ENCODE measurements at places on chromosomes 3 and 15.

GRCh38 chr3:195195321-195196209 is 75.4 kb downstream of the XXYLT1 start:
- DNase-seq: no peak

DNA sequence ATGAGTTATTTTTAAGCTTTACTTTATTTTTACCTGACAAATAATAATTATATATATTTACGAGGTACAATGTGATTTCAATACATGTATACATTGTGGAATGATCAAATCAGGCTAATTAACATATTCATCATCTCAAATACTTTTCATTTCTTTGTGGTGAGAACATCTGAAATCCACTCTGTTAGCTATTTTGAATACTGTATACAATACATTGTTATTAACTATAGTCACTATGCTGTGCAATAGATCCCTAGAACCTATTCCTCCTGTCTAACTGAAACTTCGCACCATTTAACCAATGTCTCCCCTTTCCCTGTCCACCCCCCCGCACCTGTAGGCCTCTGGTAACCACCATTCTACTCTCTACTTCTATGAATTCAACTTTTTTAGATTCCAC is 7.9 kb upstream of the SPPL2A start:
- DNase-seq: no peak

DNA sequence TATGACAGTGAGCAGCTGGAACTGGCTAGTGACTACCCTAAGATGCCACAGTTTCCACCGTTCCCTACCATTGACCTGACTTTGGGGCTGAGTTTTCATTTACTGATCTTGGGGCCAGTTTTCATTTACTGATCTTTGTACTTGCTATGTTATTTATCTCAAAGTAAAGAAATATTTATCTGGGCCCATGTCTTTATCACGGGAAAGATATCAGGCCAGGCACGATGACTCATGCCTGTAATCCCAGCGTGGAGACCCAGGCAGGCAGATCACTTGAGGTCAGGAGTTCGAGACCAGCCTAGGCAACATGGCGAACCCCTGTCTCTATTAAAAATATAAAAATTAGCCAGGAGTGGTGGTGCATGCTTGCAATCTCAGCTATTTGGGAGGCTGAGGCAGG is 83.5 kb downstream of the EOMES start:
- no peak for DNase-seq

DNA sequence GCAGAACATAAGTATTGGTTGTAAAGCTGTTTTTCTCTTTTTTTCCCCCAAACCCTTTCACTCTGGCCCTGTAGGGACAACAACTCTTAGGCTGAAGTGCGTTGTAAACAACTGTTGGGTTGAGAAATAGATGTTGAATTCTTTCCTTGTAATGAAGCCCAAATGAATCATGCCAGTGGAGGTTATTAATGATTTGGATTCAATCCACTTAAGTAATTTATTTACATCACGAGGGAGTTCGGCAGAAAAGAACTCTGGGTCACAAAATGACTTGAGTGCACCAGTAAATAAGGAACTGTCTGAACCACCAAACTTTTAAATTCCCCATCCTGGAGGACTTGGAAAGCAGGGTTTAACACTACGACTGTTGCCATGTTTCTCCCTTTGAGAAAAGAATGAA is 218.9 kb downstream of the PDZRN3 start:
- no peak for DNase-seq

DNA sequence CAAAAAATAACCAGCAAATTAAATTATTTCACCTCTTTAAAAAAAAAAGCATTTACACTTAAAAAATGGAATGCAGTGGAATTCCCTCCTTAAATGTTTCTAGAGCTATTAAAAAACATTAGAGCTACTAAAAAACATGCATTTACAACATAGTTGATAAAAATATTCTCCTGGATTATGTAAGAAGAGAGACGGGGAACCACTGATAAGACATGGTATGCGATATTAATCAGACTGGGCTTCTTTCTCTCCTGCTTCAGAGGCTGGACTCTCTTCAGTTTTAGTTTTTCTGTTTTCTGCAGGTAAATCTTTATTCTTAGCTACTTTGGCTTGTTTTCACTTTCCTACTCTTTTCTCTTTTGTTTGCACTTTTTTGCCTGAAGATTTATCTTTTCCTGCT is 40.4 kb upstream of the WDR49 start:
- DNase-seq: no peak

DNA sequence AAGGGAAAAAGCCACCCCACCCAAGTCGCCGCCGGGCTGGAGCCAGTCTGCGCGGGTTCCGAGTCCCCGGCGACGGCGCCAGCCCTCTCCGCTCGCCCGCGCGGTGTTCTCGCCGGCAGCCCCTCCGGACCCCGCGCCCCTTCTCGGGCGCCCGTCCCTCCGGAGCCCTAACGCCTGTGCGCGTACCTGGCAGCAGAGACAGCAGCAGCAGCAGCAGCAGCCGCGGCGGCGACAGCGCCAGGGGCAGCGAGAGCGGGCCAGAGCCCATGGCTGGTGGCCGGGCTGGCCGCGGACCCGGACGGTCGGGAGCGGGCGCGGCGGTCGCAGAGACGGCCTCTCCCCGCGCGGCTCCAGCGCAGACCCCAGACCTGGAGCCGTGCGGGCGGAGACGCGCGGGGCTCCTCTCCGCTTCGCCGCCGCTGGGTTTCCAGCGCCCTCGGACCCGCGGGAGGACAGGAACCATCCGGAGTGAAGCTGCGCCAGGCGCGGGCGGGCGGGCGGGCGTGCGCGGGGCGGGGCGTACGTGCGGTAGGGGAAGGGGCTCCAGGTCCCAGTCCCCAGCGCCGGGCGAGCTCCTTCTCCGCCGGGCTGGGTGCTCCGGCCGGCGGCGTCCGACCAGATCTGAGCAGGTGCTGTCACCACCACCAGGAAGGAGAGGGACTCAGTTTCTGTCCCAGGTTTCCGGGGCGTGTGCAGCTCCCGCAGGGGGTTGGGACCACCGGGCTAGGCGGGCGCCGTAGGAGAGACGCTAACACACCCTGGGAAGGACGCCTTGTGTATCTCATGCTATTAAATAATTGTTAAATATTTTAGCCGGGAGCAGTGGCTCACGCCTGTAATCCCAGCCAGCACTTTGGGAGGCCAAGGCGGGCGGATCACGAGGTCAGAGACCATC is at the start of gene CHRNA3:
Gene CHRNA3 (minus strand): TSS at position 470 of the 895 bp plus-strand sequence. CDS start 202 bp downstream, at position 268.
- DNase-seq: no peak

- DNase-seq: no peak
Observed at GRCh38 chr15:27341780-27342343, 370.9 kb downstream of the GABRG3 start.

DNA sequence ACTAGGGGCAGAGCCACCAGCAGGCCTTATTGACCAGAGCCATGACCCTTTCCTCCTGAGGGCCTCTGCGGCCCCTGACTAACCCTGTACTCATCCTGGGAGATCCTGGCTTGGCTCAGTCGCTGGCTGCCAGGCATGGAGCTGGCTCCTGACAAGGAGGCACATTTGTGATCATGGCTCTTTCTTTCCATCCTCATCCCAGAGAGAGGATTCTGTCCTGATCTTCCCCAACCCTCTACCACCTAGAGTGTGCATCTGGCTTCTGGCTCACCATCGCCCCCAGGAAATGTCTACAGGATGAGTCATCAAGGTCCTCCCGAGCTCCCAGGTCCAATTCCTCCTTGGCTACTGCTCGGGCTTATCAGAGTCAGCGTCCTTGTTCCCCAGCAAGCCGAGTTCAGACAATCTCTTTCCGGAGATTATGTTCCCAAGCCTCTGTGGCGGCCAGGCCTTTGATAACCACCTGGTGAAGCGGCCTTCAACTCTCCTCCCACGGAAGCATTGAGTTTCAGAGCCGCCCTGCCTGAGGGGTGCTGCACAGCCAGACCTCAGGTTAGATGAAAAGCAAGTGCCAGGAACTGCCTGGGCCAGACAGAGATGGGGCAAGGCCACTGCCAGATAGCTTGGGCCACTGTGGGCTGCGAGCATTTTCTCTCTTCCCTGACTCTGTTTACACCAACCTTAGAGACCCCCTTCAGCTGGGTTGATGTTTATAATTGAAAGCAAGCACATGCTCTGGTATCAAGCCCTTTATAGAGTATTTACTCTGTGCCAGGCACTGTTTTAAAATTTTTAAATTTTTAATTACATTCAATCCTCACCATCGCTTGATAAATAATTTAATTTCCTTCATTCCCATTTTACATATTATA is 44.3 kb upstream of the MRPS22 start:
- no peak for DNase-seq

DNA sequence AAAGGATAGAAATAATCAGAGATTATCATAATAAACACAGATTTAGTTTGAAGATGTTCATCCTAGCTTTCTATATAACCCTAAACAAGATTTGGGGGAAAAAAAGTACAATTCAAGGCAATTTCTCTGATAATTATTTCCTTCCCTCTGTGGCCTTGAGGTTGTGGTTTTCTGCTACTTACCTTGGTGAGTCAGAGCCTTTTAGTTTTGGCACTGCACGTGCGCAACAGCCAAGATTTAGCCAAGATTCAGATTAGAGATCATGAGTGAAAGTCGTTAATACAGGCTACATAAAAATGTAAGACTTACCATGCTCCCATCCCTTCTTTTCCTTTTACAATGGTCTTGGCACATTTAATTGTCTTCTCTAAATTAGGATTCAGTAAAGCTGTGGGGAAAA is 6.7 kb downstream of the LYZL4 start:
- no peak for DNase-seq

DNA sequence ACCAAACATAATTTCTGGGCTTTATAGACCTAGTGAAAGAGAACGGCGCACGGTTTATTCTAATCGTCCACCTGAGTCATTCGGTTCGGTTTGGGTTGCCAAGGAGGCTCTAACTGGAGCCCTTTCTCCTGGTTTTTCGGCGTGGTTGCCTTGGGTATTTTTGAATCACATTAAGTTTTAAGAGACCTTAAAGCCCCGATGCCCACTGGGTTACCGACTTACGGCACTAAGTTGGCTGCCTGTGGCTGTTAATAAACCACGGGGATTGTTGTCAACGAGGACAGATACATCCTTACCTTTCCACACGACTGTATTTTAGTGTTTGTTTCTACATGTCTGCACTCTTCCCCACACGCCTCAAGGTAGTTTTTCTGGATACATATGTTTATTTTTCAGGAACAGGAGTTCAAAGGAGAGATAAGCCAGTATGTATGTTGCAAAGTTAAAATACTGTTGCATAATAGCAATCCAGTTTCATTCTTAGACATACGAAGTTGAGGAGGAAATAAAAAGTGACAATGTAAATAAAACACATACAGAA is 1.2 kb upstream of the ANP32A start:
- no peak for DNase-seq

- DNase-seq: no peak
Observed at GRCh38 chr15:34610354-34610753, 26.9 kb upstream of the GOLGA8B start.

- DNase-seq: no peak
Observed at GRCh38 chr3:77041811-77042210, 1.9 kb downstream of the ROBO2 start.

- no peak for DNase-seq
Observed at GRCh38 chr3:47685037-47685436, 96.7 kb downstream of the SMARCC1 start.

GRCh38 chr3:74501007-74501406 is 113.5 kb downstream of the CNTN3 start:
- no peak for DNase-seq

- DNase-seq: no peak
Observed at GRCh38 chr3:61358364-61358763, 107.1 kb upstream of the FHIT start.

DNA sequence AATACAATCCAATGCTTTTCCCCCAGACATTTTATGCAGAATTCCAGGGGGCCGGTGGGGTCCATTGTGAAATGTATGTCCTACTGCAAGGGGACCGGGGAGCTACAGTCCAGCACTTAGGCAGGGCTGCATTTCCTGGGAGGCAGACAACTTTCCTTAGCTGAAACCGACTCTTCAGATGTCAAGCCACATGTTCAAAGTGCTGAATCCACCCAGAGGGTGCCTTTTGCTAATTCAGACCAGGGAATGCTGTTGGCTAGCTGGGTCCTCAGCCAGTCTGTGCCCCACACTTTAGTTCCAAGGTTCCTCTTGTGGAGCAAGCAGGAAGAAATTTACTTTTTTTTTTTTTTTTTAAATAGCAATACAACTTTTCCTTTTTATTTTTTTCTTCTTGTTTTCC is 219.5 kb upstream of the LRTM1 start:
- no peak for DNase-seq

GRCh38 chr15:53978253-53978906 is at the start of gene UNC13C:
TSS of gene UNC13C (plus strand) at chr15:53978441. CDS start at chr15:54012904, 34,463 bp downstream.
- DNase-seq: no peak

DNA sequence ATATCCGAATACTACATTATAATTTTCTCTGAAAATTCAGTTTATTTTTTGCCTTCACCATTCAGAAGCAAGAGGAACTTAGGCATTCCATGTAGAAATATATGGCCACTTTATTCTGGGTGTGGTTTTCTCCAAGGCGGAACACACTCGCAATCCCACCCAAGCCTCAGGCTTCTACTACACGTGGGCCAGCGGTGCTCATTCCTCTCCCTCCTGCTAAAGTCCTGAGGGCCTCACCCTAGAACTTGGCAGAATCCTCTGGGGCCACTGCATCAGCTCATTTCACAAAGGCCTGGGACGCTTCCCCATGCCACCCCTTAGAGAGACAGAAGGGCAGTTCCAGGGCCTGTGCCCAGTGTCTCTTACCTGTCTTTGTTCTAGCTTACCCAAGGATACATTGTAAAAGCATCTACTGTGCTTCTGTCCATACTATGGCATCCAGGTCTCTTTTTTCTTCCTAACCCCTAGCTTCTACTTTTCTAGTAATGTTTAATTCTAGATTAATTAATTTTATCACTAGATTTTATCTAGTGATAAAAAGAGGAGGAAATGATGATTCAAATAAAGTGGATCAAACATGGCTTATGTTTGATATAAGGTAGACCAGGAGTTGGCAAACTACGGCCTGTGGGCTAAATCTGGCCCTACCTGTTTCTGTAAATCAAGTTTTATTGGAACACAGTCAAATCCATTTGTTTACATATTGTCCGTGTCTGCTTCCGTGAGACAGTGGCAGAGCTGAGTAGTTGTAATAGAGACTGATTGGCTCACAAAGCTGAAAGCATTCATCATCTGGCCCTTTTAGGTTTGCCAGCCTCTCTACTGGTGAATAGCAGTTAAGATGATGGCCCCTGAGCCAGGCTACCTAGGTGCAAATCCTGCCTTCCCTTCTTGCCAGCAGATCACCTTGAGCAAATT is 29.8 kb downstream of the LARS2 start:
- DNase-seq: no peak
